ENCODE measurements at places on chromosomes 5 and 9.
A peak's percentile ranks its signal among the peaks of the same experiment; 100 is the strongest.

DNA sequence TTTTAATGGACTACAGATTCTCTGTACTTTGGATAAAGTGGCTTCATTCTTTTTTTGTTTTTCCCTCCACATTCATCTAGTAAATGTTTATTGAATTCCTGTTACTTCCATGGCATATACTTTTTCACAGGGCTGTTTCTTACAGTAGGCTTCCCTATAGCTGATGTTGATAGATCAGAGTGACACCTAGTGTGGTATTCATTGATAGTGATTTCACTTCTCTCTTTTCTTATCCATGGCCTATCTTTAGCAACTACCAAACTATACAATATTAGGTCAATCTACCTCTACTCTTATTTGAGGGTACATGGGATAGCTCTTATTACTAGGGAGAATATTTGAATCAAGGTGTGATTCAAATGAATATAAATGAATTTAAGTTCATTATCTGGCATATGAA, 35.8 kb downstream of the FSD1L start:
- no peak for DNase-seq

DNA sequence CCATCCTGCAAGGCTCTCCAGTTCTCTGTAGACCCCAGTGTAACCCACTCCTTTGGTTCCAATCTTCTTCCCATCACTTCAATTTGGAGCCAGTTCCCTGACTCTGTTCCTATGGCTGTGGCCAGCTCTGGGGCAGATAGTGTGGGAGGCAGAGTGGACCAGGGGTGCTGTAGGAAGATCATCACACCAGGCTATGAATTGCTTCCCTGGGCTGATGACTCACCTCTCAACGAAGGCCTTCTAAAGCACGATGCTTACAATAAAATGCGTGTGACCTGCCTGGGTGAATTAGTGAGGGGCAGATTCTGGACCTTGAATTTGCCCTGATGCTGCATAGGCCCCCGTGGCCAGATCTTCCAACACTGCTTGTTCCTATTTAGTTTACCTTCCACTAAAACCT, 289.7 kb downstream of the FBXL7 start:
- DNase-seq: peak; percentile 32

GRCh38 chr9:116141864-116142561, 11.6 kb upstream of the PAPPA start:
- DNase-seq: no peak

GRCh38 chr9:91017245-91017644, 215.6 kb downstream of the SYK start:
- DNase-seq: no peak

DNA sequence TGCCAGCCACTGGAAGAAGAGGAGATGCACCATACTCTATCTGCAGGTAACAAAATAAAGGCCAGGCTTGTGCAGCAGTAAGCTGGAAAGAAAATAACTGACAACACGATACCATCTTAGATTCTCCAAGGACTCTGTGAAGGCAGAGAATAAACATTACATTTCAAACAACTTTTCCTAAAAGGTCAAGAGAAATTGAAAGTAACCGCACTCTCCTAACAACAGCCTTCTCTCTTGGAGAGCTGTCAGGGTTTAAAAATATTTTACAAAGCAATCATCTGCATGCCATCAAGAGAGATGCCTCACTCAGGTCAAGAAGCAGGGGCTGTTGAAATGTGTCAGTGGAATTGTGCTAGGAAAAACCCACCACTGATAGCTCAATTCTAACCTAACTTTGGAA, 13.5 kb upstream of the TTLL11 start:
- no peak for DNase-seq

GRCh38 chr5:41510176-41510831, at the start of gene PLCXD3:
PLCXD3 (minus strand) TSS chr5:41510601; CDS start chr5:41510526, 75 bp downstream.
- peak; percentile 55 for DNase-seq

- DNase-seq: no peak
Observed at GRCh38 chr5:493119-493701, 31.0 kb downstream of the SLC9A3 start.

DNA sequence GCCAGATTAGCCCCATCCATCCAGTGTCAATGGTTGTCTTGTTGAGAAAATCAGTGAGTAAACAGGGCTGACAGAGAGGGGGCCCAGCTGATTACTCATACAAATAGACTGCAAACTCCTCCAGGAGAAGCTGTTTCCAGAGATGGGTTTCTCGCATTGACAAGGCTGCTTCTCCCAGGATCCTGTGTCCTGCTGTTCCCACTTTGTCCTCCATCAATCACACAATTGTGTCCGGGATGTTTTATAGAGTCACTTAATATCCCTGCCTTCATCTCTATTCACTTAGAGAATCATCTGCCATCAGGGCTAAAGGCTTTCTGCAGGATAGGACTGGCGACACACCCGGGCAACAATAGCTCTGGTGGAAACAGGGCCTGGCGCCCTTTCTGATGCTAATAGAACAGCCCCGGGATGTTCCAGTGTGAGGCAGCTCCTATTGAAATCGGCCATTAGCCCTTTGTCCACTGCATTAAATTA, 71.7 kb upstream of the TBCA start:
- DNase-seq: no peak

DNA sequence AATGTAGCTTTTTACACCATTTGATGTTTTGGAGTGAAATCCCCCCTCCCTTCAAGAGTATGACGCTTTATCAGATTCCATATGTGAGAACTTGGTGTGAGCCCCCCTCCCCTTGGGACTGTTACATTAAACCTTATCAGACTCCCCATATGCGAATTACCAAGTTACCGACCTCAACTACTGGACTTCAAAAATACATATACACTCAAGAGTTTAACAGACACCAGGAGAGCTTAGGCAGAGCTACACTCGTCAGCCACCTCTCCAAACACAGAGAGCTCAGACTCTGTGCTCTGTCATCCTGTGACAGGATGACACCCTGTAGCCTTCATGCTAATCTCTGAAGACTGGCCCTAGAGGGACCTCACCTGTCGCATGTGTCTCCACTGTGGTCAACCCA, 50.2 kb downstream of the FAM114A2 start:
- no peak for DNase-seq

Measured in urothelium cell line (cell line).